NCI-H187 (cell line): ENCODE measurements at places on chromosomes 16 and 17.
A peak's percentile ranks its signal among the peaks of the same experiment; 100 is the strongest.

GRCh38 chr16:64311241-64311640 is 810.6 kb downstream of the CDH11 start:
- no peak for DNase-seq

GRCh38 chr17:63932721-63933120 is 590 bp upstream of the CD79B start:
- DNase-seq, result no peak

GRCh38 chr16:15876503-15876902 is 11.9 kb downstream of the CEP20 start:
- DNase-seq, result no peak

- DNase-seq, result no peak
Observed at GRCh38 chr16:72568502-72568901, 396.5 kb upstream of the PMFBP1 start.

- DNase-seq, result no peak
Observed at GRCh38 chr16:85602402-85603202, 10.5 kb upstream of the GSE1 start.

DNA sequence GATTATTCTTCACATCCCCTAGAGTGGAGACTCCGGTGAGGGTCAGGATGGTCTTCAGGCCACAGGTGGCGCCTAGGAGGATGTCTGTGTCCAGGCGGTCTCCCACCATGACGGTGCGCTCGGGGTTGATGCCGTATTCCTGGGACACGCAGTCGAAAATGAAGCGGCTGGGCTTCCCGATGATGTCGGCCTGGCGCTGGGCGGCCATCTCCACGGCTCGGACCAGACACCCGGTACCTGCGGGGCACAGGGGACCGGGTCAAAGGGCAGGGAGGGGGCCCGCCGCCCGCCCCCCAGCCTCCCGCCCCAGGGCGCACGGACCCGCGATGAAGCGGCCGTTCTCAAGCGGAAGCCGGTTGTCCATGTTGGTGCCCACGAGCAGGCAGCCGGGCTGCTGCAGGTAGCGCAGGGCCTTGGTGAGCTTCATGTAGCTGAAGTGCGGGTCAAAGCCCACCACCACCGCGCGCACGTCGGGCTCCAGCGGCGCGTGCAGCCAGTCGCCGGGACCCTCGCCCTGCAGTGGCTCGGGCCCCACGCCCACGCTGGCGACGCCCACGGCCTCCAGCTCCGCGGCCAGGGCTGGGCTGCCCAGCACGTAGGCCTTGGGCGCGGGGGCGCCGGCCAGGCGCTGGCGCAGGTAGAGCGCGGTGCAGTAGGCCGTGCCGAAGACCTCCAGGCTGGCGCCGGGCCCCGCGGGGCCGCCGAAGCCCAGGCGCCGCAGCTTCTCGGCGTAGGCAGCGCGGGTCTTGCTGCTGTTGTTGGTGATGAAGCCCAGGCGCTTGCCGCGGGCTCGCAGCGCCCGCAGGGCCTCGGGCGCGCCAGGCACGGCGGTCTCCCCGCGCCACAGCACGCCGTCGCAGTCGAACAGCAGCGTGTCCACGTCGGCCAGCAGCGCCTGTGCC is 572 bp downstream of the PGP start:
- DNase-seq, result no peak

DNA sequence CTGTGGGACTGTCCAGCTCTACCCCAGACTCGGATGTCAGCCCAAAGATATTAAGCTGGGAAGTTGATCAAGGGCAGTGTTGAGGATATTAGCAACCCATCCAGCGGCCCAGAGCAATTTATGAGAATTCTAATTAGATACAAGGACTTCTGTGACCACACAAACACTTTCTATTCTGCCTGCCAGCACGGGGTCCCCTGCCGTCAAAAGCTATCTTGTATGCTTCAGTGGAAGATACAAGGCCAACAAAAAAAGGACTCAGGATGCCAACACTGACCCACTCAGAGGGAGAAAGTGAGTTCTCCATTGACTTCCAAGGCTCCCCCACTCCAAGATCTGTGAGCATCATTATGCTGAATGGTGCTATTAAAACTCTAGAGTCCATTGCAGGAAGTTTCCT is 390.7 kb downstream of the GRIN2A start:
- no peak for DNase-seq

- no peak for DNase-seq
Observed at GRCh38 chr17:63496663-63497400, 20.0 kb downstream of the ACE start.

DNA sequence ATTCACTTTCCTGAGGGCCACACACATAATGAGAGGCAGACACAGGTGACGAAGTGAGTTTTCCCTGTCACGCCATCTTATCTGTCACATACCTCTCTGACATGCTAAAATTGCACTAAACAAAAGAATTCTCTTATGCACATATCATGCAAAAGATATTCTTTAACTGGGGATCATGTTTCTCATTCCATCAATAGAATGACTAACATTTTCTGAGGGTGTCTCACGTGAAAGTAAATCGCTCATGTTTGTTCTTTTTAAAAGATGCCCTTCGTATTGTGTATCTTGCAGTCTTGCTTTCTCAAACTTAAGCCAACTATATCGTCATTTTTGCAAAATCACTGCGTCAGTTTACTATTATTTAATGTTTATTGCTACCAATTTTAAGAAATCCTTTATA is 306.4 kb downstream of the WWOX start:
- DNase-seq, result no peak

- DNase-seq, result no peak
Observed at GRCh38 chr17:27389542-27390140, 66.6 kb upstream of the KSR1 start.

DNA sequence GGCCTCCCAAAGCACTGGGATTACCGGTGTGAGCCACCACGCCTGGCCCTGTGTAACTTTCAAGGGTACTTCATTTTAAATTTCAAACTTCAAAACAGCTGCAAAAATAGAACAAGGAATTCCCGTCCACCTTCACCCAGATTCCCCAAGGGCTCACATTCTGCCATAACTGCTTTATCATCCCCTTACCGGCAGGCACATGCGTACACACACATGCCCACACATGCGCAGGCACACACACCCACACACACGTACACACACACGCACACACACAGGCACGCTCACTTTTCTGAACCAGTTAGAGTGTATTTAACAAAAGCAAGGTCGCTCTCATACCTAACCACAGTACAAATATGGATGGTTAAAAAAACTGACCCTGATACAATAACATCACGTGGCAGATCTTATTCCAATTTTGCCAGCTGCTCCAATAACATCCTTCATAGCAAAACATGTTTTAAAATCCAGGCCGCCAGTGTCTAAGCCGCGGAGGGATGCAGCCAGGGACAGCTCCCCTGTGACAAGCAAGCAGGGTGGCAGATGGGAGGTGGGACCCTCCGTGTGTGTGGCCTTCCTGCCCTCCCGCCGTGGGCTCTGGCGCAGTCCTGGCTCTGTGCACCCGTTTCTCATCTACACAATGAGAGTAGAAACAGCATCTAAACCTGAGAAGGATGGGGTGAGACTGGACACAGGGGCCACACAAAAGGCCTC is 23.1 kb downstream of the PDIA2 start:
- DNase-seq, result peak; percentile 25

GRCh38 chr17:56661906-56662305 is 68.4 kb downstream of the NOG start:
- no peak for DNase-seq

- no peak for DNase-seq
Observed at GRCh38 chr17:17749921-17750320, 68.7 kb downstream of the RAI1 start.

DNA sequence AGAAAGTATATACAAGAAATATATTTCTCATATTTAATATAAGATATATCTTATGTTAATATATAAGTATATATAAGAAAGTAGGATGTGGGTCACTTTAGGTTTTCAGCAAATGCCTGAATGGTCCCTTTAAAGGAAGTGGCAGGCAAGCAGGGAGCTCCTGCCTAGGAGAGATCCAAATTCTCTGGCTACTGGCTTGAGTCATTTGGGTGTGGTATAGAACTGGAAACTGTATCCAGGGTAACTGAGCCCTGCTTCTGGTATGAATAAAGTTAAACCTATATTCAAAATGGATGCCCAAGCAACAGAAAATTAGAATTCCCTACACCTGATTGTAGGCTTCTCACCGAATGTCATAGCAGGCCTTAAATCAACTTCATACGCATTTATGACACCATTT is 144.4 kb downstream of the ZNF18 start:
- no peak for DNase-seq

- DNase-seq, result no peak
Observed at GRCh38 chr16:69465881-69466280, 41.5 kb downstream of the CYB5B start.

DNA sequence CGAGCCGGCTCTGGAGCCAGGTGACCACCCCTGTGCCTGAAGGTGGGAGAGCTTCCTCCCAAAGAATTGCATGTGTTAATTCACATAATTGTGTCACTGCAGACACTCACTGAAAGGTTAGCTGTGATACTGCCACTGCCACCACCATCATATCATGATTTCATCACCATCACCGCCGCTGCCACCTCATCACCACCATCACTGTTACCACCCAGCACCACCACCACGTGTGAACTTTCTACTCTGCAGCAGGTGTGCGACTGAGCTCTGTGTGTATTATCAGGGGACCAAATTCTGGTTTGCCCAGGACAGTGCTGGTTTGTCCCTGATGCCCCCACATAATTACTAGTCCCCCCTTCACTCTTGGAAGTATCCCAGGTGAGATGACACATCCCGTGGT is 15.2 kb downstream of the BCAR1 start:
- no peak for DNase-seq

DNA sequence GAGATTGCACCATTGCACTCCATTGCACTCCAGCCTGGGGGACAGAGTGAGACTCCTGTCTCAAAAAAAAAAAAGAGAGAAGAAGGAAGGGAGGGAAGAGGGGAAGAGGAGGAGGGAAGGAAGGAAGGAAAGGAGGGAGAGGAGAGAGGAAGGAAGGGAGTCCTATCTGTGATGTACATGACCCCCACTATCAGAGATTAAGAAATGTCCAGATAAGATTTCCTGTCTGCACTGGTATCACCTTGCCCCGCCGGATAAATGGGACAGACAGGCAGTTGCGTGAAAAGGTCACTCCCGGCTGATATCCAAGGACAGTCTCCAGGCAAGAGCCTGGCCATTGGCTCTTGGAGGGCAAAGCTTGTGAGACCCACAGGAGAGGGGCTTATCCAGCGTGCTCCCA is 5.2 kb upstream of the ZFPM1 start:
- no peak for DNase-seq

DNA sequence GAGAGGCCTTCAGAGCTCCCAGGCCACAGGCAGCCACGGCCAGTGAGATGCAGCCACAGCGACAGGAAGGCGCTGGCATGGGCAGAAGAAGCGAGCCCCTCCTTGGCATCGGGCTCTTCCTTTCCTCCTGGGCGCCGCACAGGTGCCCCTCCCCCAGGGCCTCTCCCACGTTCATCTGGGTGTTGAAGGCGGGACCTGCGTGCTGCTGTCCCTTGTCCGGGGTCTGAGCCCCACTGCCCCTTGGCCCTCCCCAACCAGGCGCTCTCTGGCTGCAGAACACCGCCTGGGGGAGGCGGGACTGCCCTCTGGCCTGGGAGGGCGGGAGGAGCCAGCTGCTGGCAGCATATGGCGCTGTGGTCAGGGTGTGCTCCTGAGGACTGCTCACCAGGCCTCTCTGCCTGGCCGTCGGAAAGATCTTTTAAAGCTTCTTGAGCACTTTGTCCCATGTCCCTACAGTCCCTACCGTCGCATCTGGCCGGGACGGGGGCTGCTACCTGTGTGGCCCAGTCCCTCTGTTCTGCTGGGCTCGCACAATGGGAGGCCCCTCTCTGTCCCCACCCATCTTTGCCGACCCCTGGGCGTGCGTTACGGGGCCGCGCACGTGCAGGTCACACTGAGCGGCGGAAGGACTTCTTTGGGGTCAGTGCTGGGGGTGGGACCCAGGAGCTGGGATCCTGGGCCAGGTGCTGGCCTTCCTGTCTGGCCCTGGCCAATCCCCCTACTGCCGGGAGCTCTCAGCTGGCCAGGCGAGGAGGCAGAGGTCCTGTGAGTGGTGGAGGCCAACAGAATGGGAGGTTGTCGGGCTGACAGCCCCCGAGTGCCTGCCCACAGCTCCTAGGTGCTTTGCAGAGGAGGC is 1.7 kb downstream of the SLC25A10 start:
- no peak for DNase-seq

- no peak for DNase-seq
Observed at GRCh38 chr17:38439436-38439835, 11.2 kb downstream of the ARHGAP23 start.

DNA sequence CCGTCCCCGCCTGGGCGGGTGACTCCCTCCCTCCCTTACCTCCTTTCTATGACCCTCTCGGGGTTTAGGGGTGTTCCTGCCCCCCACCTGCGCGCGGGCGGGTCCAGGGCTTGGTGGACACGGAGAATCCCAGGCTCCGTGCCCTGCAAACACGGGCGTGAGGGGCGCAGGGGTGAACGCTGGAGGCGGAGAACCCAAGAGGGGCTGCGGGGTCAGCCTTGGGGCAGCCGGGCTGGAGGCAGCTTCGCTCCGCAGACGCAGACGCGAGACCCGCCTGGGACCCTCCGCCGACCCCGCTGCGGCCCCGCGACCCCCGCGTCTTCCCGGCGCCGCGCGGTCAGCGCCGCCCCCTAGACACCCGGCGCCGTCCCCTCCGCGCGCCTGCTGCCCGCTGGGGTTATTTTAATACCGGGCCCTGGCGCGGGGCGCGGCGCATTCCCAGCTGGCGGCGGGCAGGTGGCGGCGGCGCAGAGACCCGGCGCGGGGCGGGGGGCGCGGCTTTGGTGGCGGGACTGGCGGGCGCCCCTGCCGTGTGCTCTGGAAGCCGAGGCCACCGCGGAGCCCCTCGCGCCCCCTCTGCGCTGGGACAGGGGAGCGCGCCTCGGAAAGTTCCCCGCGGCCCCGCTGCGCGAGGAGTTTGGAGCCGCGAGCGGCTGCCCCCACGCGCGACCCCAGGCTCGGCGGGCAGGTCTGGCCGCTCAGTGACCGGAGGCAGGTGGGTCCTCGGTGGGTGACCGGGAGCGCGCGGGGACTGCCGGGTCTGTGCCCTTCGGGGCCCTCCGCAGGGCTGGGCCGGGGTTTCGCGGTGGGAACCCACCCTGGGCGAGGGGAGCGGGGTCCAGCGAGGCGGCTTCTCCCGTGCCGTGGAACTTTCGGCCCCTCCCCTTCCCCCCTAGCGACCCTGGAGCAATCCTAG is at the start of gene UTS2R:
UTS2R (plus strand) TSS at position 433 of the 916 bp plus-strand sequence. CDS start 2,560 bp downstream, outside the sequence.
- no peak for DNase-seq

- DNase-seq, result peak; percentile 6
Observed at GRCh38 chr16:31177136-31177535, 2.8 kb upstream of the FUS start.
